CD4-positive, alpha-beta T cell treated with Interleukin-17A for 1 hour (primary cell): ENCODE measurements at places on chromosomes 3 and 15.
A peak's percentile ranks its signal among the peaks of the same experiment; 100 is the strongest.

DNA sequence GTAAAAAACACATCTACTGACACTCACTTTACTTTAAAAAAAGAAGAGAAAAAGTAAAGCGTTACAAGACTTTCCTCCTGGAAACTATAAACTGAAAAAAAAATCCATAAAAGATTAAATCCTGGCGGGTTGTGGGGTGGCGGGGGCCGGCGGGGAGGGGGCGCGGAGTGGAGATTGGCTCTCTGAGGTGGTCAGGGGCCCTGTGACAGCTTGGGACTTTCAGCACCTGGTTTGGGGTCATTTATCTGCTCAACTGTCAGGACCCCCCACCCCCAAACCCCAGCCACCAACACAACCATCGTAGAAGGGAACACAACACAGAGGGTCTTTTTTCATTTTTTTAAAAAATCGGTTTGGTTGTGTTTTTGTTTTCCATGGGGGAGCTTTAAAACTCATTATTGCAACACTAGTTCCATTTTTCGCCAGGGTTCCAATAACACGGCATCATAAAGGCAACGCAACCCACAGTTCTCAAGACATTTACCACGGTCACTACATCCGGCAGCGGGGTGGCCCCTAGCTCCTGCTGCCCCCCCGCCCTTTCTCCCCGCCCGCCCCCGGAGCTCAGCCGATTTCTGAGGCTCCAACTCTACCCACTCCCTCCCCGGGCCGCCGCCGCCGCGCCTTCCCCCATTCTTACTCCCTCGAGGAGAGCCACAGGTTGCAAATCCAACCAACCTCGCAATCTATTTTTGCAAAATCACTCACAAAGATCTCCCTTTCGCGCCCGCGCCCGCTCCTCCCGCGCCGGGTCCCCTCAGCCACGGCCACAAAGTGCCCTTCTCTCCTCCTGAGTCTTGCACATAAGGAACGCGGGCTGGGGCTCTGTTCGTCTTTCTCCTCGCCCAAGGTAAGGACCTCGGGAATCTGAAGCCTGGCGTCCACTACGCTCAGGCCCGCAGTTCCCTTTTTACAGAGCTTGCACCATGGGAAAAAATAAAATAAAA is 1.8 kb downstream of the BCL6 start:
- peak; percentile 51 for DNase-seq

- DNase-seq = no peak
Observed at GRCh38 chr15:82093774-82094211, 48.0 kb upstream of the MEX3B start.

DNA sequence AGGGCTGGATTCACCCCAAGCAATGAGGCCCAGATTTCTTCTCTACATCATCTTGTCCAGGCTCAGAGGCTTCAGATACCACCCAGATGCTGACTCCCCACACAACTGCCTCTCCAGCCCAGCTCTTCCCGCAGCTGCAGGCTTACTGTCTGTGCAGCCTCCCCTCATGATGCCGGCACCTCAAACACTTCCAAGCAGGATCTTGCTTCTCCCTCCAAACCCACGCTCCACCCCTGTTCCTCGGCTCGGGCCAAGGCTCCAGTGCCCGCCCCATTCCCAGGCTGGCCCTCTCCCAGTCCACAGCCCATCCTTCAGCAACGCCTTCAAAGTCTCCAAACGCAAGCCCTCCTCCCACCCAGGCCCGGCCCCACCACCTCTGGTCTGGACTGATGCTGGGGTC is 159.2 kb upstream of the LINGO1 start:
- DNase-seq = no peak

- no peak for DNase-seq
Observed at GRCh38 chr15:39974656-39975230, 40.8 kb downstream of the EIF2AK4 start.

DNA sequence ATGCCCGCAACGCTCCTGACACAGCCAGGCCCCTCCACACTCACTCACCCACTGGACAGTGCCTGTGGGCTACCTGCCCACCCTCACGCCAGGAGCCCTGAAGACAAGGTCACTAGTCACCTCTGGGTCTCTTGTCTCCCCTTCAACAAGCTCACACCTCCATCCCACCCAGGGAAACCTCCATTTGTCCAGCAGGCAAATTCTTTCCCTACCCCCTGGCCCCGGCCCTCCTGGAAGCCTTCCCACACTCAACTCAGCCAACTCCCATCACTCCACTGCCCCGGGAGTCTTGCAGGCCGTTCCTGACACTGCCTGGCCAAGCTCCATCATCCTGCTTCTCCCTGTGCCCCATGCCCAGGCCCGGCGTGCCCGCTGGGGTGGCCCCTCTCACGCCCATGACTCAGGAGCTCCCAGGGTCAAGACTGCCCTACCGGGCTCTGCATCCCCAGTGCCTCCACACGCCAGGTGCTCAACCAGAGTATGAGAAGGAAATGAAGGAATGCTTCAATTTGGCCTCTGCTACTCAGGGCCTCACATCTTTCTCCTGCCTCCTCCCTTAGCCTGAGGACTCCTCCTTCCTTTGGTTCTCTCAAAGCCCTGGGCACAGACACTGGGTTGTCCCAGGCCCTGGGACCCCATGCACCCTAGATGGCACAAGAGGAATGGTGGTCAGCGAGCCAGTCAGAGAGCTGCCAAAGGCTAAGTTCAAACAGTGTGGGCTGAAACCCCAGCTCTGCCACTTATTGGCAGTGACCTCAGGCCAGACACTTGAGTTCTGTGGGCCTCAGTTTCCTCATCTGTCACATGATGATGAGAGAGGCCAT is 88.6 kb downstream of the SEC22A start:
- DNase-seq = no peak

DNA sequence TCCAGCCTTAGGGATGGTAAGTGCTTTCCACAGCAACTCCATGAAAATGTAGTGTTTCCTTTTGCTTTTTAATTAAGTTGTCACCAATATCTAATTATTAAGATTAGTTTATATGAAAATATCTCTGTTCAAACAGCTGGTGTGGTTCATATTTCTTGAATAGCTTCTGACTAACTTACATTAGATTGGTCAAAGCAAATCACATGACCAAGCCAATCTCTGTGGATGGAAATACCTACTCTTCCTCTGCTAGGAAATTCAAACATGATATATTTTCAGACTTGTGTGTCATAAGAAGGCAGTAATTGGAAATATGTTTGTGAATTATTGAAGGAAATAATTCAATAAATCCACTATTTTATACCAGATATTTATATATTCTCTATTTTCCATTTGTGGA is 54.6 kb upstream of the CADM2 start:
- no peak for DNase-seq

- DNase-seq = no peak
Observed at GRCh38 chr15:23616536-23616935, 31.1 kb downstream of the MAGEL2 start.
